Activated CD4-positive, alpha-beta T cell treated with anti-CD3 and anti-CD28 coated beads for 24 hours (primary cell): ENCODE measurements at places on chromosomes 4 and X.

GRCh38 chr4:152451496-152451895 lies 84.4 kb downstream of the FBXW7 start:
- DNase-seq, result no peak

- no peak for DNase-seq
Observed at GRCh38 chr4:24754571-24754970, 40.8 kb upstream of the SOD3 start.

GRCh38 chrX:109534933-109535332 lies 1.7 kb upstream of the NXT2 start:
- no peak for DNase-seq

DNA sequence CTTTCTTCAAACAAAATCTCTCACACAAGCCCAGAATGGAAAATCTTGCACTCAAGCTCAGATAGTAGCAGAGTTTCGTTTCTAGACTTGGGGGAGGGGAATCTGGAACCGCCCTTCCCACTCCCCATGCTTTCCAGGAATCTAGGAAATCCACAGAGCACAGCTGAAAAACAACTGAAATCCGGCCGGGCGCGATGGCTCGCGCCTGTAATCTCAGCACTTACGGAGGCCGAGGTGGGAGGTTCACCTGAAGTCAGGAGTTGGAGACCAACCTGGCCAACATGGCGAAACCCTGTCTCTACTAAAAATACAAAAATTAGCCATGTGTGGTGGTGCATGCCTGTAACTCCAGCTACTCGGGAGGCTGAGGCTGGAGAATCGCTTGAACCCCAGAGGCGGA lies 127.3 kb upstream of the SLC34A2 start:
- DNase-seq, result no peak

DNA sequence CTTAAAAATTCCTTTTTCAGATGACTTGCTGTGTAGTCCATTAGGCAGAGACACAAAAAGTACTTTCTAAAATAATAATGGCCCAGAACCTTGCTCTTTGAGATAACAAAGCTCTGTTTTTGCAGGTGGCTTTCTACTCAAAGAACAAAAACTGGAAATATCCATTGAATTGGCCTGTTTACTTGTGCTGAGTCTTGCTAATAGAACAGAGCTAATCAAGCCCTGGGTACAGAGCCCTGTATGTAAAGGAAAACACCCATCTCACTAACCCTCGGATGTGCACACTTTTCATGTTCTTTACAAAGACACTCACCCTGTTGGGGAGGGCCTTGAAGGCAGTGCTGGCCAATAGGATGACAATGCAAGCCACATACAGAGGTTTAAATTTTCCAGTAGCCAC lies 27.0 kb upstream of the LNX1 start:
- no peak for DNase-seq

- no peak for DNase-seq
Observed at GRCh38 chrX:50081282-50081889, 119.4 kb downstream of the AKAP4 start.

DNA sequence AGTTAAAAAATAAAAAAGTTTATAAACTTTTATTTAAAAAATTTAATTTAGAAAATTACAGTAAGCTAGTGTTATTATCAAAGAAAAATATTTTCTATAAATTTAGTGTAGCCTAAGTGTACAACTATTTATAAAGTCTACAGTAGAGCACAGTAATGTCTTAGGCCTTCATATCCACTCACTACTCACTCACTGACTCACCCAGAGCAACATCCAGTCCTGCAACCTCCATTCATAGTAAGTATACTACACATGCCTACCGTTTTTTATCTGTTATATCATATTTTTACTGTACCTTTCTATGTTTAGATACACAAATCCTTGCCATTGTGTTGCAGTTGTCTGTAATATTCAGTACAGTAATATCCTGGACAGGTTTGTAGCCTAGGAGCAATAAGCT lies 129.0 kb upstream of the FAM47B start:
- DNase-seq, result no peak

DNA sequence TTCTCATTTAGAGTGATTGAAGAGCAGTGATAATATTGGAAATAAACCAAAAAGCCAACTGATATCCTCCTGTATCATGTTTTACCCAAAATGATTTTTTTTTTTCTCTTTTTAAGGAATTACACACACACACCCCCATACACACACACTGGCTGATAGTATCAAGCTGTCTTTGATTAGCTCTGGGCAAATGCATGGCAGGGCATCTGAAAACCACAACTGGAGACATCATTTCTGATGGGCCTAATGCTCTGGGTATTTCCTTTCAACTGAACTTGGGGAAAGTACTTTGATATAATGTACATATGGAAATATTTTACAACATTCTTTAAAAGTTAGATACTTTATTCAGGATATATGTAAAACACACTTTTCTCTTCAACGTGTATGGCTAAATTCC lies 14.2 kb upstream of the OSTC start:
- DNase-seq, result no peak

DNA sequence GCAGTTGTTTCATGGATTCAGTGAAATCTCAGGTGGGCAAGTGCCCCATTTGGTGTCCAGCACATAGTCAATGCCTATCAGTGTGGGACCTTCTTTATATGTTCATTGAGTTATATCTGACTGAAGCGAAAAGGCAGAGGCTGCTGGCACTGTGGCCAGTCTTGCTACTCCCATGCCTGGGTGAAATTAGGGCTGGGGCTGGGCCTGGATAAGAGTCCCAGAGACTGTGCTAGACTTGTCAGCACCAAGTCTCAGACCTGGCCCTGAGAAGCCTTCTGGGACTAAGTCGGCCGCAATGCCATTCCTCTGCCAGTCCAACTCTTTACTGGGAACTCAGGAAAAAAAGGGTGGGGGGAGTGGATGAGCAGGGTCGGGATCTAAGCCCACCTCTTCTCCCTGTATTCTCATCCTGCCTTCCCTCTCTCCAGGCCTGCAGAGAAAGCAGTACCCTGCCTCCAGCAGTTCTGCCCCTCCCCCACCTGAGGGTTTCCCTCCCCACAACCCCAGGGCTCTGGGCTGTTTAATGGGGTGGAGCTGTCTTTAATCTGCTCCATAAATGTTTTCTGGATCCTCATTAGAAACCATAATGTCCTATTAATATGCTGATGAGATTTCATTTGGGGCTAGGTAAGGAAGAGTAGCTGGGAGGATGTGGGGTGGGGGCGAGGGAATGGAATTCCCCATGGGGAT lies 153.5 kb upstream of the PJA1 start:
- no peak for DNase-seq

DNA sequence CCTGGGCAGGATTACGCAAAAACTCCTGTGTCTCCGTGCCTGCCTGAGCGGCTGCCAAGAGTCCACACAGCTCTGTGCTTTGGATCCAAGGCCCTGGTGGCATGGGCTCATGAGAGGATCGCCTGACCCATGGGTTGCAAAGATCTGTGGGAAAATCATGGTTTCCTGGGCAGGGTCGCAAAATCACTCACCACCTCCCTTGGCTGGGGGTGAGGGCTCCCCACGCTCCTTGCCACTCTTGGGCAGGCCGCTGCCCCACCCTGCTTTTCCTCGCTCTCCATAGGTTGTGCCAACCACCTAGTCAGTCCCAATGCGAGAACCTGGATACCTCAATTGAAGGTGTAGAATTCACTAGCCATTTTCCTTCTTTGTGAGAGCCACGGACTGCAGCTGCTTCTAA lies 66.5 kb upstream of the MAGEB18 start:
- DNase-seq, result no peak

DNA sequence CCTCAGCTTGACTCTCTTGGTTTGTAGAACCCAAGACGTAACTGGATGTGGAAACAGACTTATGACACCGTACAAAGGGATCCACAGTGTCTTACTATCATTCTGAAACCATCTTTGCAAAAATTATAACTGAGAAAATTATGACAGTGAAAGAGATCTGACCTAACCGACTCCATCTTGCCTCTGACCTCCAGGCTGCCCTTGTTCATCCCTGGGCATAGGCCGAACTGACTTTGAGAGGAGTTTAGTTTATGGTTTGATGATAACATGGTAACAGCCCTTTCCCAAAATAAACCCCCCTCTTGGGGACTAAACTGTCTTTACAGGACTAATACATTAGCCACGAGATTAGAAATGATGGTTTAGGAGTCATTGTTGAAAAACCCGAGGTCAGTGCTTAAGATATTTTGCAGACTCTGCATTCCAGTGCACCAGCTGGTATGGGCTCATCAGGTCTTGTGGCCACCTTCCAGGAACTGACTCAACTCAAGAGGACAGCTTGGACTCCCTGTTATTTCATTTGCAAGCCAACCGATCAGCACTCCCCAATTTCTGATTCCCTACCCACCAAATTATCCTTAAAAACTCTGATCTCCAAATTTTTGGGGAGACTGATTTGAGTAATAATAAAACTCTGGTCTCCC lies 49.6 kb downstream of the CASP3 start:
- DNase-seq, result no peak

- DNase-seq, result no peak
Observed at GRCh38 chrX:7420717-7421116, 272.8 kb upstream of the PUDP start.

- no peak for DNase-seq
Observed at GRCh38 chr4:165716472-165716871, 156.6 kb upstream of the TLL1 start.

DNA sequence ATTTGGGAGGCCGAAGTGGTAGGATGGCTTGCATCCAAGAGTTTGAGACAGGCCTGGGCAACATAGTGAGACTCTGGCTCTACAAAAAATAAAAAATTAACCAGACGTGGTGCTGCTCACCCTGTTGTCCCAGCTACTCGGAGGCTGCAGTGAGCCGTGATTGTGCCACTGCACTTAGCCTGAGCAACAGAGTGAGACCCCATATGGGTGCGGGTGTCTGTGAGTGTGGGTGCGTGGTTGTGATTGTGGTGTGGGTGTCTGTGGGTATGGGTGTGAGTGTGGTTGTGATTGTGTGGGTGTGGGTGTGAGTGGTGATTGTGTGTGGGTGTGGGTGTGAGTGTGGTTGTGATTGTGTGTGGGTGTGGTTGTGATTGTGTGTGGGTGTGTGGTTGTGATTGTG lies 114.6 kb downstream of the UBE2K start:
- DNase-seq, result no peak

DNA sequence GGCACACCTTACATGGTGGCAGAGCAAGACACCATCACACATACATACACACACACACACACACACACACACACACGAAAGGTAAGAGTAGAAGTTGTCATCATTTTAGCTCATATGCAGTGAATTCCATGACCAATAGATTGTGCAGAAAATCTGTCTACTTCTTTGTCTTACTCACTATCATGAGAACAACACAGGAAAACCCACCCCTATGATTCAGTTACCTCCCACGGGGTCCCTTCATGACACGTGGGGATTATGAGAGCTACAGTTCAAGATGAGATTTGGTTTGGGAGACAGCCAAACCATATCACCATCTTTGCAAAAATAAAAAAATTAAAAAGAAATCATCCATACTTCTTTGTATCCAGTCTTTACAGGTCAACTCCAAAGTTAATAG lies 221.1 kb downstream of the BMPR1B start:
- no peak for DNase-seq

DNA sequence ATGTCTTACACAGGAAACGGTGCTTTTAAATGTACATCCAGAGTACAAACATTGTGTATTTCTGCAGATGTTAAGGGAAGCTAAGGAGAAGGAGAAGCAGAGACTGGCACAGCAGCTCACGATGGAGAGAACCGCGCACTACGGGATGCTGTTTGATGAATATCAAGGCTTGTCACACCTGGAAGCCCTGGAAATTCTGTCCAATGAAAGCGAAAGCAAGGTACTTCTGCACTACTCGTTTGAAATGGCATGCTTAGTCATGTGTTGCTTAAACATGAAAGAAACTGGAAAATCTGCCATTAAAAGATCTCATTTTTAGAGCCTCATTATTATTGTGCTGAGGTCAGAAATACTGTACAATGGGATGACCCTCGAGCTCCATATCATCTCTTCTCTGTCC lies 47.2 kb downstream of the FAM114A1 start:
- DNase-seq, result no peak

GRCh38 chrX:22526339-22526738 lies 253.6 kb downstream of the CBLL2 start:
- DNase-seq, result no peak

DNA sequence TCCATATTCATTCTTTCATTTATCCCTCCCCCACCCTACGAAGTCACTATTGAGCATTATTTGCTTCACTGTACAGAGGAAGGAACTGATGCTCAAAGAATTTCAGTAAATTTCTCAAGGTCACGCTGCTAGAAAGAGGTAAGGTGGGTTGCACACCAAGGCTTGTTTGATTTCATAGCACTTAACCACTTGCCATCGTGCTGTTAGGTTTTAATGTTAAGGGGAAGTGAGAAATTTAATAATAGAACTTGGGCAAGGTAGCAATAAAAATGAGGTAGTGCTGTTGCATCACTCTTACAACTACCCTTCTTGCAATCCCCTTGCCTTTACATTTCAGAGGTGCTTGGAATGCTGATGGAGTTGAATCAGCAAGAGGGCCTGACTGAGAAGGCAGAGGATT lies 343.1 kb downstream of the MID1IP1 start:
- no peak for DNase-seq

DNA sequence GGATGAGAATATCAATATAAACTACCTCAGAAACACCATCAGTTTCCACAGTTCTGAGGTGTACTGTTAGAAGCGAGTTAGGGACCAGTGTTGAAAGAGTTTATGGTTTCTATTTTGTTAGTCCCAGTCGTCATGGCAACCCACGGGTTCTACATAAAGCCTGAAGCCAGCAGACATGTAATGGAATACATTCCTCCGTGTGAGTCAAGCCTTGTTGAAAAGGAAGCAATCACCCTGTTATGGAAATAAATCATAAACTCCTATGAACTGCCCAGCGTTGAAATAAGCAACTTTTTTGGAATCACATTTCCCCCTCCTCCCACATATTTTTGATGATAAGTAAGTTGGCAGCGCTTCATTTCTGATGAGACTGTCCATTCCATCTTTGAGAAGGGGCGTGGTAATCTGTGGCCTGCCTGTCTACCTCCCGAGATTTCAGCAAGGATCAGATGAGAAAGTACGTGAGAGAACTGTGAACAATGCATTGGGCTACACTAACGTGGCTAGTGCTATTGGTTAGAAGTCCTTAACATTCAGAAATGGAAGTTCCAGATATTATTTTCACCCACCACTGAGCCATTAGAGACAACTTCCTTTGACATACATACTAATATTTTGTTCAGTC lies 40.4 kb upstream of the PDHA1 start:
- no peak for DNase-seq

DNA sequence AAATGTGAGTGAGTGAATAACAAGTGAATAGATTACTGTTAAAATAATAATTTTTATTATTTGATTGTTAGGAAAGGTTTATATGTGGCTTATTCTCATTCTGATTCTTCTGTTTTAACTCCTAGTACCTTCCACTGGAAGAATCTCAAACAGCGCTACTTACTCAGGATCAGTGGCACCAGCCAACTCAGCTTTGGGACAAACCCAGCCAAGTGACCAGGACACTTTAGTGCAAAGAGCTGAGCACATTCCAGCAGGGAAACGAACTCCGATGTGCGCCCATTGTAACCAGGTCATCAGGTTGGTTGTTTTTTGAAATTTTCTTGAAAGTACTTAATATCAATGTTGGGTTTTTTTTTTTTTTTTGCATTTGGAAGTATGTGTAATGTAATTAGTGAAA lies 117.6 kb upstream of the BMPR1B start:
- no peak for DNase-seq

DNA sequence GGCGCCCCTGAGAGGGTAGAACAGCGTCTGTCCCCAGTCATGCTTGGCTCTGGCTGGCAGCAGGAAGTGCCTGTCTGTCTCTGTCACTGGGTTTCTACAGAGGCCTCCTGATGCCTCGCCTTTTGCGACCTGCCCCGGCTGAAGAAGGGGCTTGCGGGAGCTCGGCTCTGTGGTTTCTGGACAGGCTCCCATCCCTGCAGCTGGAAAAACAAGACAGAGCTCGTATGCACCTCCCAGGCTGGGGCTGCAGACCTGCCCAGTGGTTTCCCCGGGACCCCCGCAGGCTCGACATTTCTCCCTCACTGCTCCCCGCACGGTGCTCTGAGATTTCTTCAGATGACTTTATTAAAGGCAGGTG lies 57.0 kb upstream of the SORCS2 start:
- no peak for DNase-seq
